ENCODE measurements at places on chromosomes 6 and 20. TPM values are rescaled to one million over a fixed set of nuclear protein-coding genes. Genes with fewer than 3 reads are reported as not detected.

GRCh38 chr6:10386220-10386619, 28.7 kb downstream of the TFAP2A start:
- H3K27ac ChIP-seq: no peak overlapping the region
- no peak for DNase-seq
- peaks cover 12% of the 10 kb centered on the region for H3K36me3 ChIP-seq
- no peak overlapping the region for H3K4me3 ChIP-seq
- peaks cover 87% of the 10 kb centered on the region for H3K27me3 ChIP-seq

DNA sequence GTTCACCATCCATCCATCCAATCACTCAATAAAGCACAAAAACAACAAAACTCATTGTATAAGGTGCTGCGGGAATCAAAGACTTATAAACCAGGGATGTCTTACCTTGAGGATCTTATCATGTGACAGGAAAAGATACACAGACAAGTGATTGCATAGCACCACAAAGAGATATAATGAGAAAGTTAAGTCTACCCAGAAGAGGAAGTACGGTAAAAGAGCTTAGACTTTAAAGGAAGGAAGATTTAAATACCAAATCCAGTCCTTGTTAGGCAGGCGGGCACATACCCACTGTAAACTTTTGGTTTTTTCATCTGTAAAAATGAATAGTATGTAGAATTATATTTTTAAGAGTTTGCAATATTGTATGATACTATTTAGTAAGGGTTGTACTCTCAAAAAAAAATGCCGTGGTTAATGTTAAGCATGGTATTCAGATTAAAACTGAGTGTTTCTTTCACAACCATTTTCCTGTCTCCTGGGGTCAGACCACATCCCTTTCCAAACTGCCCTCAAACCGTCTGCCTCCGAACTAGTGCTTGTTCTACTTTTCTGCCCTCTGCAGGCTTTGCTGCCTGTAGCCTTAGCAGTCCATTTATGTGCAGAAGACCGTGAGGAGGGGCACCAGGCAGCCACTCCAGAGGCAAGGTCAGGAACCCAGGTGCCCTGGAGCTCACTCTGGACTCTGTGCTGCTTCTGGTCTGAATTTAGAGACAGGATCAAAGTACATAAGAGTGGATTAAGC, 179.5 kb upstream of the SYNDIG1 start:
- no peaks in the 10 kb centered on the region for H3K27me3 ChIP-seq
- H3K27ac ChIP-seq: peak overlapping the region; percentile 37
- H3K4me1 ChIP-seq: peaks cover 24% of the 10 kb centered on the region
- H3K4me3 ChIP-seq: no peak overlapping the region

GRCh38 chr6:43926634-43927531, 156.9 kb downstream of the VEGFA start:
- peak overlapping the region; percentile 46 for H3K27ac ChIP-seq
- peak; percentile 38 for DNase-seq
- H3K27me3 ChIP-seq: no peaks in the 10 kb centered on the region
- H3K36me3 ChIP-seq: no peaks in the 10 kb centered on the region
- peaks cover 40% of the 10 kb centered on the region for H3K4me1 ChIP-seq

DNA sequence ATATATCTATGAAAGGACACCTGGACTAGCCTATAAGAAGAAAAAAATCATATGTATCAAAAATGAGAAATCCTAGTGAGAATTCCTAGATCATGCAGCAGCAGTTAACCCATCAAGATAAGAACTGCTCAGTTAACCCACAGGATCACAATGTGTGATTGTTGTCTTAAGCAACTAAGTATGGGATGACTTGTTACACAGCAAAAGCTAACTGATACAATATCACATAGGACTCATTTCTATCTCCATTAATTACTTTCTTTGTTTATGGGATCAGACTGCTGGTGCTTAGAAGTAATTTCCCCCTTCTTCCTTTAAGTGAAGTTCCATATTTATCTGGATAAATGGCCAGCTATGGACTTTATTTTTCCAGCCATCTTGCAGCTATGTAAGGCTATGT, 280.8 kb upstream of the MARCKS start:
- DNase-seq: no peak
- no peaks in the 10 kb centered on the region for H3K4me1 ChIP-seq
- no peak overlapping the region for H3K27ac ChIP-seq
- H3K27me3 ChIP-seq: no peaks in the 10 kb centered on the region
- H3K4me3 ChIP-seq: no peak overlapping the region
- no peaks in the 10 kb centered on the region for H3K36me3 ChIP-seq

DNA sequence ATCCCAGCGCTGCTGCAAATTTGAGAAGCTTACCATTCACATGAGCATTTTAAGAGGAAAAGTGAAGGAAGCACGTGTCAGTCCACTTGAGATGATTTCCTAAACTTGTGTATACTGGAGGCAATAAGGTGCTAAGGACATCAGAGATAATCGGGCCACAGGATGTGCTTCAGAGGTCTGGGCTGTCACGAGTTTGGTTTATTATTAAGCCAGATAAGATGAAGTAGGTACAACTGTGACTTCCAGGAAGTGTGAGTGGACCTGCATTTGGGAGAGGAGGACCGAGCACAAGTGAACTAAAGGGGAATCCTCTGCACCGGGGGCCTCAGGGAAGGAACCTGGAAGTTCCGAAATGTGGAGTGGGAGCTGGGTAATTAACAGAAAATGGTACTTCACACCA, 1.4 kb downstream of the SAMD5 start:
- peak overlapping the region; percentile 46 for H3K4me3 ChIP-seq
- peaks cover 12% of the 10 kb centered on the region for H3K4me1 ChIP-seq
- H3K27ac ChIP-seq: no peak overlapping the region
- H3K36me3 ChIP-seq: no peaks in the 10 kb centered on the region
- no peak for DNase-seq

GRCh38 chr6:153960281-153960680, 78.8 kb upstream of the OPRM1 start:
- no peaks in the 10 kb centered on the region for H3K27me3 ChIP-seq
- H3K36me3 ChIP-seq: no peaks in the 10 kb centered on the region
- no peak overlapping the region for H3K4me3 ChIP-seq
- no peak for DNase-seq

GRCh38 chr6:115594891-115595290, 465.8 kb downstream of the FRK start:
- no peaks in the 10 kb centered on the region for H3K36me3 ChIP-seq
- no peak for DNase-seq
- H3K4me1 ChIP-seq: no peaks in the 10 kb centered on the region
- no peak overlapping the region for H3K4me3 ChIP-seq

GRCh38 chr20:48432494-48432832, 395.3 kb downstream of the PREX1 start:
- no peak overlapping the region for H3K27ac ChIP-seq
- H3K4me1 ChIP-seq: peaks cover 8% of the 10 kb centered on the region
- no peaks in the 10 kb centered on the region for H3K27me3 ChIP-seq
- DNase-seq: no peak
- no peaks in the 10 kb centered on the region for H3K36me3 ChIP-seq
- no peak overlapping the region for H3K4me3 ChIP-seq

SERAC1 gene
- total RNA-seq: 3.1 TPM

DNA sequence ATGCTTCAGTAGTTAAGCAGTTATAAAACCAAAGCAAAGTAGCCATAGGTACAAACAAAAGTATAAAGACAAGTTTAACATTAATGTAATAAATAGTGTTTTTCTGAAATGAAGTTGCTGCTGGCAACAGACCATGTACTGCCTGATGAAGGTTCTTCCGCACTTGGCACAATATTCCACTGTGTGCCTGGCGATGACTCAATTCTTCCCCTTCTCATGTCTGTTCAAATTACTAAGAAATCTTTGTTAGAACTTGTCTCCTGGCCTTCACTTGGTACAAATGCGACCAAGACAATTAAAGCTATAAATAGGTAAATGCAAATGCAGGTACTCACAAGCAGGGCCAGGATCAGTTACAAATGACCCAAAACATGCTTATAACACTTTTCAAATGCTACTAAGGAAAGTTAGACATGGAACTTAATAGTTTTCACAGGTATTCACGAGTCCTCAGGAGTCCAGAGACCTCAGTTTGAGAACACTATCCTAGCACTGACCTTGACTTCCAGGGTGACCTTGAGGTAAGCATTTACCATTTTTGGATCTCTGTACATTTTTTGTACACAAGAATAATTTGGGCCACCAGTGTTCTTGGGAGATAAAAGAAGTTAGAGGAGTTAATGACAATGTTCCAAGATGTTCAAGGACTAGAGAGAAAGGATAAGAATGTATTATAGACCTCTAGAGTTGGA, 8.1 kb upstream of the DDR1 start:
- H3K27ac ChIP-seq: peak overlapping the region; percentile 50
- peak; percentile 27 for DNase-seq
- H3K36me3 ChIP-seq: peaks cover 7% of the 10 kb centered on the region
- no peaks in the 10 kb centered on the region for H3K27me3 ChIP-seq
- H3K4me3 ChIP-seq: no peak overlapping the region
- H3K4me1 ChIP-seq: peaks cover 37% of the 10 kb centered on the region

DNA sequence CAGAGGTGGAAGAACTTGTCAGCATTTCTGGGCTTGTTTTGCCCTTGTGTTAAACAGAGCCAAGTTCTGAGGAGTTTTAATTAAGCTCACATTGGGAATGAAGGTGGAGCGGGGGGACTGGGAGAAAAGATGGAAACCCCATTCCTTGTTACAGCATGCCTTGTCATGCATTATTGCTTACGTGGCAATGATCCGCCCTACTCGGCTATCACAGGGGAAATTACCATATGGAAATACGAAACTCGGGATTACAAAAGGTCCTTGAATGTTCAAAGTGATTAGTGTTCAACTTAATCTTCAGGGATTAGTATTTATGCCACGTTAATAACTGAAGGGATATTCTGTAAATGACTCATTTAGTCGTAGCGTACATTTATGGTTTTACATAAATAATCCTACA, 86.4 kb downstream of the MAP3K7 start:
- no peaks in the 10 kb centered on the region for H3K27me3 ChIP-seq
- H3K36me3 ChIP-seq: no peaks in the 10 kb centered on the region
- no peak overlapping the region for H3K4me3 ChIP-seq
- no peak for DNase-seq

GRCh38 chr20:57469418-57470211, 55.3 kb downstream of the CTCFL start:
- no peak overlapping the region for H3K27ac ChIP-seq
- H3K4me1 ChIP-seq: peaks cover 17% of the 10 kb centered on the region
- no peaks in the 10 kb centered on the region for H3K36me3 ChIP-seq
- H3K27me3 ChIP-seq: no peaks in the 10 kb centered on the region
- no peak overlapping the region for H3K4me3 ChIP-seq

DNA sequence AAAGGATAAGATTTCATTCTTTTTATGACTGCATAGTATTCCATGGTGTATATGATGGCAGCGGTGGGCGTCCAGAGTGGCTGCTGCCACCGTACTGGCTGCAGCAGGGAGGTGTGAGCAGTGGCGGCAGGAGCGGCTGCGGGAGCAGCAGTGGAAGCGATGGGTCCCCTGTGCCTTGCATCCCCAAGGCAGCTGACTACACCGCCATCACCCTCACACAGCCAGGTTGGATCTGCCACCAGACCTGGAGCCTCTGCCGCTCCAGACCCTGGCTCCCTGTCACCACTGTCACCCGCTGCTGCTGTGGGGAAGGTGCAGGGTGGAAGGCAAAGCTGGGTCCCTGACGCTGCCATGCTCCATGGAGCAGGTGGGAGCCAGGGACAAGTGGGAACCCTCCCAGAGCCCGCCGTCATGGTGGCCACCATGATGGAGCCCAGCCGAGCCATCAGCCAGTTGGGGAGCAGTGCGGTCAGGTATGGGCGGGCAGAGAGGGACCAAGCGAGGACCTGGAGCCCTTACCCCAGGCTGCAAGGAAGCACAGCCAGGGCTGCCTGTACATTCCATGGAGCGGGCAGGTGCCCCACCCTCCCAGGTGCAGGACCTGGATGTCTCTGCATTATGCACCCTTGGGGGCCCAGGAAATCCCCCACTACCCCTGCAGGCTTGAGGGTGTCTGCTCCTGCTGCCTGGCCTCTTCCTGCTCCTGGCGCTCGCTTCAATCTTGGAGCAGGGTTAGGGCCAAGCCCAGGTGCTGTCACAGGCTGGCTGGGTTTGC, 226.1 kb downstream of the OTOR start:
- no peaks in the 10 kb centered on the region for H3K36me3 ChIP-seq
- no peaks in the 10 kb centered on the region for H3K27me3 ChIP-seq

PDYN gene
- total RNA-seq: not detected

DNA sequence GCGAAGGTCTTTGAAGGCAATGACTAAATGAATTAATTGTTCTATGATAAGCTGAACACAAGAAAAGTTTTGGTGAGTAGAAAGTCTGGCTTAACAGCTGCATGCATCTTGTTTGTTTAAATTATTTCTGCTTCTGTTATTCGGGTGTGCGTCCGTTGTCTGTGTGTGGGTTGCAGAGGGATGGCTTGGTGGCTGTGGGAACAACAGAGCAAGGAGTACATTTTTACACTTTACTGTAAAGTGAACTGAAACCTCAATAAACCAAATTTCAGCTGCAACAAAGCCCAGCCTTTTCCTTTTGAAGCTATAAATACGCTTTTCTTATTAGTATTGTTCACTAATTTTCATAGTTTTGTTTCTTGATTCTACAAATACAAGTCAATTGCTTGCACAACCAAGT, 3.5 kb upstream of the LAMP5 start:
- no peak for DNase-seq
- H3K36me3 ChIP-seq: no peaks in the 10 kb centered on the region
- H3K27ac ChIP-seq: no peak overlapping the region
- no peaks in the 10 kb centered on the region for H3K4me1 ChIP-seq

TOX2 gene
- total RNA-seq: 1.2 TPM

DNA sequence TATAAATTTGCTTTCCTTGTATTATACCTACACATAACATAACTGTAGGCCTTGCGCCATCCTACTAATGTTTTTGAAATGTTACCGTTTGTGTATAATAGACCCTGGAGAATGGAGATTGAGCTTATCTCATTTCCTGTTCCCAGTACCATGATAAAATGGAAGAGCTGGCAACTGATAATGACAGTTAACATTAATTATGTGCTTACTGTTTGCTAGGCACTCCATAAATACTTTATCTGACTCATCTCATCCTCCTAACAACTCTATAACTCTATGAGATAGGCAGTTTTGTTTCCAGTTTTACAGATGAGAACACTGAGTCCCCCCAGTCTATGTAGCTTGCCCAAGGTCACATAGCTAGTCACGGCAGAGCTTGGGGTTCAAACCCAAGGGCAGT, 396.7 kb downstream of the SYNE1 start:
- H3K27me3 ChIP-seq: no peaks in the 10 kb centered on the region
- H3K27ac ChIP-seq: no peak overlapping the region
- peaks cover 3% of the 10 kb centered on the region for H3K4me1 ChIP-seq
- H3K36me3 ChIP-seq: peaks cover 12% of the 10 kb centered on the region
